ENCODE measurements at places on chromosomes 16 and 17.

DNA sequence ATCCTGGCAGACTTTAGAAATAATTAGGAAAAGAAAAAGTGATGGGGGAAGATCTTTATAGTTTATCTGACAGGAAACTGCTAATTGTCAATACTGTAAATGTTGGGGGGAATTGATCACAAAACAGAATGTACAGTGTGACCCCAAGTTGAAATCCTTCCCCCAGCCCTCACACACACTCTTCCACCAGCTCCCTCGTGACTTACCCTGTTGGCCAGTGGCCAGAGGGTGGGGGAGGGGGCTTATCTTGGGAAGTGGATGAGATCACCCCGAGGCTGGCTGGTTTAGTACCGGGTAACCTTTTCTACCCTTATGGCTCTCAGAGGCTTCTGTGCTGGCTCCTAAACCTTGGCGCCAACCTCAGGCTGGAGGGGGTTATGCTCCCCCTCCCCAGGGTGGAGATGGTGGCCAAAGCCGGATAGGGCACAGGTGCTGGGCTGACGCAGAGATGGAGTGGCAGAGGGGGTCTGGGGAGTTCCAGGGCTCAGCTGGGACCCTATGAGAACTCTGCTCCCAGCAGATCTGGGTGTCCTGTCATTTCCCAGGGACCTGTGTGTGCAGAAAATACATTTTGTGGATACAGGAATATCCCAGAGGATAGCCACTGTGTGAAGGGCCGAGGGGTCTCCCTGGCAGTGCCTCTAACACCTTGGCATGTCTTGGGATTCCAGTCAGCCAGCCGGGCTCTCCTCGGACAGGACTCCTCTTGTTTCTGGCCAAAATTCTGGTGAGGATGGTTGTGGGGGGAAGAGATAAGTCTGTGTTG, 18.6 kb downstream of the CDH16 start:
- no peak for DNase-seq

DNA sequence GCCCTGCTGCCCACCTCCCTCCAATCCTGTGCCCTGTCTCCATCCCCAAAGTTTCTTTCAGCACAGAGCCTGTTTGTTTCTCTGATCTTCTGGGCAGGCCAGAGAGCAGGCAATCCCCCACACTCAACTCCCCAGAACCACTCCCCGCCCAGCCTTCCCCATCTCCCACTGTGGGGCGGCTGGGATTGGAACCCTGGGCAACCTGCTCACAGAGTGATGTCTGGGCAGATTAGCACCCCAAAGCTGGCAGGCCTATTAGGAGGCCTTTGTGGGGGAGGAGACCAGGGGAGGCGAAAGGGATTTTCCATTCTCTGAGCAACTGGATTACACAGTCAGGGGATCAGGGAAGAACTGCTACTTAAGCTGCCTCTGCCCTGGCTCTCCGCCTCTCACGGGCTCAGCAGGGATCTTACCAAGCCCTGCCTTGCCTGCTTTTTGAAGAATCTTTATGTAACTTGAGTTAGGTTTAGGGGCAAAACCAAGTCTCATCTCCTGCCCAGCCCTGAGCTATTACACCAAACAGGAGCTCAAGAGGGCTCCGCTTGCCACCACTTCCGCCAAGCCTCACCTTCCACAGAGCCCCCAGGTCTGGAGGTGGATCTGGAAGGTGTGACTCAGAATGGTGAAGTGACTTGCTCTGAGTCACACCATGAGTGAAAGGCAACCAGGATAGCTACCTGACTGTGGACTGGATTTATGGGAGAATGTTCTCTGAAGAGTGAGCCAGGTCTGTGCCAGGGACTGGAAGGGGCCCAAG, 16.0 kb upstream of the LHX1 start:
- DNase-seq: peak; percentile 83

DNA sequence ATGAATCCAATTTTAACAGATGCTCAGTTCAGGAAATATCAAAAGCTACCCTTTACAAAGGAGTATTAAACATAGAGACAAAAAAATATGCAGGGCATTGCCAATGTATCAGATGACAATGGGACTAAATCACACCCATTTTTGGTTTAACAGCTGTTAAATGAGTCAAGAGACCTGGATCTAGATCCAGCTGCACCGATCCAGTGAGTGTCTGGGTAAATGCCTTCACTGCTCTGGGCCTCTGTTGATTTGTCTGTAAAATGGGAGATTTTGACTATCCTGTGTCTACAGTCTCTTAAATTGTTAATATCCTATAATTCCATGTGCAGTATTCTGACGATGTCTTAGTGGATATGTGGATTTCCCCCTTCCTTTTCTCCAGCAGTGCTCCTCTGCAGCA, 16.4 kb downstream of the KRT23 start:
- DNase-seq: no peak

DNA sequence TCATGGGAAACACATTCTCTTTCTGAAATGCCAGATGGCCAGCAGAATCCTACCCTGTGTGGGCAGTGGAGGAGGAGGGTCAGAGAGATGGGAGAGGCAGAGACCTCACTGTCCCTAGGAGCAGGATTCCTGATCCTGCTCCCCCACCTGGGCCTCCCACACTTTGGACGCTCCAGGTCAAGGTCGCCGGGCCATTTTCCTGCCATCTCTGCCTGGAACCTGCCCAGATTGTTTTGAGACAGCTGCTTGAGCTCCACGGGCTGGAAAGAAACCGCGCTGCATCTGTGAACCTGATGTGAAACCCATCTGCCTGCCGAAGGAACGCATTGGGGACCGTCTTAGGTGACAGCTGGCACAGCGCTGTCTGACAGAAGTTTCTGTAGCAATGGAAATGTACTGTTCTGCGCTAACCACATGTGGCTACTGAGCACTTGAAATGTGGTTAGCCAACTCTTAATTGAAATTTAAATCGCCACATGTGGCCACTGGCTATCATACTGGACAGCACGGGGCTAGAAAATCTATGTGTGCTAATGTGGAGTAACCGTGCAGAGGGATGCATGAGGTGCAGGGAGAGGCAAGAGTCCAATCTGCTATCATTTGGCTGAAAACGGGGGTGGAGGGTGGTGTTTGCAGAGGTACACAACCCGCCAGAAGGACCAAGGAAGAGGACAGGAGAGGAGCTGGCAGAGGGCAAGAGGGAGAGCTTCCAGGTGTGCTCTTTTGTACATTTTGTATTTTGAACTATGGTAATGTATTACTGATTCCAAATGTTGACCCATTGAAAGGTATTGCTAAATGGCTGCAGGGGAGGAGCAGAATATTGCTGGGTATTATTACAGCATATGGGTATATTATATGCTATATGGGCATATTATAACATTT, 15.4 kb upstream of the NUBP1 start:
- no peak for DNase-seq

DNA sequence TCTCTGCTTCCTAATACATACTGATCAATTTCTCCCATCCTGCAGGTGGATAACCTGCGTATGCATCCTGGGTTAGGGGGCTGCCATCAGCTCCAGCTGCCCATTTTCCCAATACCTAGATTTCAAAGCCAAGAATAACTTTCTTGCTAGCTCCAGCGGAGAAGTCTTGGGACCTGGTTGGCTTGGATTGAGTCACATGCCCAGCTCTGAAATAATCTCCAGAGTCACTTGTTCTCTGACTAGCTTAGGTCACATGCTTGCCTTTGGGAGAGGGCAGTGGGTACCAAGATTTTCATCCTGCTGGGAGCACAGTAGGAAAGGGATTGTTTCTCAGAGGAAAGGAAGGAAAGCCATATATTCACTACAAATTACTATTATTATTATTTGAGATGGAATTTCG, 70.0 kb upstream of the ELAC2 start:
- no peak for DNase-seq

- DNase-seq: no peak
Observed at GRCh38 chr17:47224966-47225365, 15.8 kb downstream of the MYL4 start.

- no peak for DNase-seq
Observed at GRCh38 chr16:1204933-1205332, 20.1 kb downstream of the TPSG1 start.

- no peak for DNase-seq
Observed at GRCh38 chr16:75794426-75794825, 68.1 kb upstream of the CPHXL start.

GRCh38 chr17:77740481-77740880, 218.0 kb upstream of the TNRC6C start:
- DNase-seq: no peak

GRCh38 chr16:20873331-20873730, 26.8 kb downstream of the DCUN1D3 start:
- DNase-seq: no peak

- DNase-seq: peak; percentile 81
Observed at GRCh38 chr17:4710693-4711634, 532 bp downstream of the ARRB2 start.

DNA sequence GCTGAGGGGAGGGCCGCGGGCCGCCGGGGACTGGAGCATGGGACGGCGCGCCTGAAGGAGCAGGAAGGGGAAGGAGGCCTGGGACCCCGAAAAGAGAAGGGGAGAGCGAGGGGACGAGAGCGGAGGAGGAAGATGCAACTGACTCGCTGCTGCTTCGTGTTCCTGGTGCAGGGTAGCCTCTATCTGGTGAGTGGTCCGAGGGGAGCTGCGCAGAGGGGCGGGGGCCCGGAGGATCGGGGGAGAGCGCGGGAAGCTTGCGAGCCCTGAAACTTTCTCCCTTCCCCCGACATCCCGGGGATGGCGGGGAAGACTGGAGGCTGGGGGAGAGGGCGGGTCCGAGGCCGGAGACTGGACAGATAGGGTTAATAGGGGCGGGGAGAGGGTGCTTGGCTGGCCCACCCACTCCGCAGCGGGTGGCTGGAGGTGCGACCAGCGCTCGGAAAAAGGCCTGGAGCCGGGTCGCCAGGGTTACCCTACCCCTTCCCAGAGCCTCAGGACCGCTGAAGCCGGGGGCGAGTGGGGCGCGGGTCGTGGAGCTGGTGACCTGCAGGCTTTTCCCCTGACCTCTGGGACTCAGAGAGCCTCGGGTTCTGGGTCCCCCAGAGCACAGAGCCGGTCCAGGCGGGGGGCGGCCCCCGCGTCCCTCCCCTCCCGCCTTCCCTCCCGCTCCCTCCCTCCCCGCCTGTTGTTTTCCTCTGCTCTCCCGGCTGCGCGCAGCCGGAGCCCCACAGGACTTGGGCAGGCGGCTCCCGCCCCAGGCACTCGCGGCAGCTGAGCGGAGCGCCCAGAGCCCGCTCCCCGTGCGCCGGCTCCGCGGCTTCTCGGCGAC, 631 bp downstream of the NXPH3 start:
- no peak for DNase-seq

DNA sequence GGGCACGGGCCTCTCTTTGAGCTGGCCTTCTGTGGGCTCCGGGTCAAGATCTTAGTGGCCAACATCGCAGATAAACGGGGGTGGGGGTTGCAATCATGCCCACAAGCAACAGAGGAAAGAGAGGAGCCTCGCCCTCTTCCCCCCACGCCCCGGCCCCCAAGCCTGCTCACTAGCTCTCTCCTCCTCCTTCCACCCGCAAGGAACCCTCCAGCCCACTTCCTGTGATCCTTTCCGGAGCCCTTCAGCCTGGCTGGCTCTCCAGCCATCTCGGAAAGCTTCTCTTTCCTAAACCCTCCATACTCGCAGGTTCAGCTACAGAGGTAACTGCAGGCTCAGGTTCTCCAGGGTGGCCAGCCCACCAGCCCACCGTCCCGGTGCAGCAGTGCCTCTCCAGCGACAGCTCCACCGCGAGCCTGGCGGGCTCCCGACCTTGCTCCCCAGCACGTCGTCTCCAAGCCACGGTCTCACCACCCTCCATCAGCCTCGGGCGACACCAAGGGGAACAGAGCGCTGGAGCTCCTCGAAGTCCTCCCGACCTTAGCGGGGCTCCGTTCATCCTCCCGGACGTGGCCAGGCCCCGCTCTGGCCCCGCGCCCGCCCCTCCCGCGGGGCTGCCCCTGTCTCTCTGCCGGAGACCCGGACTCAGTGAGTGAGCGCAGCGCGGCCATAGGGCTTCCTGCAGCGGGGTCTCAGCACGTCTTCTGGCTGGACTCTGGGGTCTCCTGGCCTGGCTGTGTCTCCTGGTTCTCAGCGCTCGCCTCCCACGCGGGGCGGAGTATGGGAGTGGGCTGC, 12.9 kb upstream of the ODF4 start:
- DNase-seq: no peak

GRCh38 chr16:77650761-77651160, 71.6 kb upstream of the NUDT7 start:
- no peak for DNase-seq

GRCh38 chr17:43755389-43755875, 3.2 kb downstream of the SOST start:
- peak; percentile 26 for DNase-seq

Measured in activated CD4-positive, alpha-beta T cell treated with anti-CD3 and anti-CD28 coated beads, Interleukin-10, Interleukin-2, amounts not matched to agents 100 ng/mL and 50 ng/mL, durations not matched to agents 16 hours and 8 hours (primary cell).